Ureter (tissue), 1 donor: ENCODE measurements at places on chromosomes 2 and 18. TPM values are rescaled to one million over a fixed set of nuclear protein-coding genes. Genes with fewer than 3 reads are reported as not detected.

The MRPS9 gene
- 24.5 TPM for total RNA-seq

GRCh38 chr2:97741686-97742085, 28.3 kb downstream of the ZAP70 start:
- DNase-seq = no peak

- no peak for DNase-seq
Observed at GRCh38 chr2:54429811-54430551, 26.1 kb upstream of the SPTBN1 start.

DNA sequence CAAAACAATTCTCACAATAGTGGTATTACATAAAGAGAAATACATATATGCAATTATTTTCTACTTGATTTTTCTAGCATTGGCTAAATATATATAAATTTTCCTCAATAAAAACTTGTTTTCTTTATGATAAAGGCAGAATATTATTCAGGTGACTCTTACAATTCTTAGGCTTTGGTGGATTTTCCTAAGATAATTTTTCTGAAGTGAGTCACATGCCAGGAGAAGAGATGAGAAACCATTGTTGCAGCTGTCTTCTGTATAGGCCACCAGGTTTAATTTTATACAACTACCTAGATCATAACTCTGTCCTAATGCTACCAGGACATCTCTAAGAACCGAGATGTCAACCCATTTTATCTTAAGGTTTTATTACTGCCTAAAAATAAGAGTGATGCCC, 552.4 kb upstream of the CDH2 start:
- no peak for DNase-seq

The GATA6 gene
- total RNA-seq = 12.6 TPM

- no peak for DNase-seq
Observed at GRCh38 chr2:238866656-238867277, 18.9 kb downstream of the TWIST2 start.

- DNase-seq = no peak
Observed at GRCh38 chr2:74399785-74400184, 19.7 kb upstream of the DCTN1 start.

GRCh38 chr2:236221798-236222197, 42.4 kb downstream of the ASB18 start:
- peak; percentile 26 for DNase-seq

The ANKRD30BL gene
- total RNA-seq = 0.36 TPM
